Activated CD4-positive, alpha-beta T cell treated with anti-CD3 and anti-CD28 coated beads for 24 hours (primary cell): ENCODE measurements at places on chromosomes 3 and 15.

DNA sequence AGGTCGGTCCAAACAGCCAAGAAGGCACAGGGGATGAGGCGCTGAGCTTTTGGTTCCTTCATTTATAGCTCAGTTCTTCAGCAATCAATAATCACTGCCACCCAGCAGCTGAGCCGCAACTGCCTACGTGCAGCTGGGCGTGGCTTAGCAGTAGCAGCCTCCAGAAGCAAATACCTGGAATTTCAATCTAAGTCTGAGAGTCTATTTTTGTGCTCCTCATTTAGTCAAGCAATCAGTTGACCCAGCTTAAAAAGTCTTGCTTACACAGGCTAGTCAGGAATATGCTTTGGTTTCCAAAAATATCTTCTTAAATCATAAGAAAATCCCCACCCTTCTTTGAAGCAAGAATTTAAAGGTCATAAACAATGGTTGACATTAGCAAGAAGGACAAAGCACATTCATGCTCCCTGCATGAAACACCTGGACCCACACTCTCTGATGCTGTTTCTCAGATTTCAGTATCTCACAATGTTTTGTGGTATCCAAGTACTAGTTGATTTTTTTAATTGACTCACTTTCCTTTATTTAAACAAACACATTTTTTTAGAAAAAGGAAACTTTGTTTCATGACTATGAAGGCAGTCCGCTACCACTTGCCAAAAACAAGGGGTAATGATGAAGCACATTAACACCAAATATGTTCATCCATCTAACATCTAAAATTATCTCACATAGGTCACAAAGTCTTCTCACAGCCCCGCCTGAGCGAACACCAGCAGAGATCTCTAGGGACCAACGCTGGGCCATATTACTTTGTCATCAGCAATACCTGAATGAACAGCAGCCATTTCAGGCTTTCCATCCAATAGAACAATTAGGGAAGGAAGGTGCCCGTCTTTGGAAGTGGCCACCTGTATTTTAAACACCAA lies 106.1 kb downstream of the OXNAD1 start:
- DNase-seq, result no peak

DNA sequence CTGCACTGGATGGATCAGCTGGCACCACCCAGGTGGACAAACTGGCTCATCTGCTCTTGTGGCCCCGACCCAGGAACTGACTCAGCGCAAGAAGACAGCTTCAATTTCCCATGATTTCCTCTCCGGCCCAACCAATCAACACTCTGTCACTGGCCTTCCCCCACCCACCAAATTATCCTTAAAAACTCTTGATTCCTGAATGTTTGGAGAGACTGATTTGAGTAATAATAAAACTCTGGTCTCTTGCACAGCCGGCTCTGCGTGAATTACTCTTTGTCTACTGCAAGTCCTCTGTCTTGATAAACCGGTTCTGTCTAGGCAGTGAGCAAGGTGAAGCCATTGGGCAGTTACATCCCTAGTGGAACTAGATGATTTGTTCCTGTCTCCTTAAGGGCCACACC lies 16.1 kb downstream of the BDH1 start:
- DNase-seq, result no peak

DNA sequence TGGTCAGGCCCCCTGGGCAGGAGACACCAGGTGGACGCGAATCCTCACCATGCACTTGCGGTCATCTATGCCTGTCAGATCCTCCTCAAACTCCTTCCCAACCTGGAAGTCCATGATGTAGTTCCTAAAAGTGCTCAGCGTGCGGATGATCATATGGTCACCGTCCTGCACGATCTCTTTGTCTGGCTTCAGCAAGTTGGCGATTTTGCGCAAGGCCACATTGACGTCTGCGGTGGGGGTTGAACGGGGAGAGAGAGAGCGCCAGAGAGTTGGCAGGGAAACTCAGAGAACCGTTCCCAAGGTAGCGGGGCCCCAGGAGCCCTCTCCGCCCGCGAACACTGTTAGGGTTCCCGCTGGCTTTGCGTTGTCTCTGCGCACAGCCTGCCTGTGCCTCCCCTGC lies 809 bp downstream of the RBP1 start:
- no peak for DNase-seq

DNA sequence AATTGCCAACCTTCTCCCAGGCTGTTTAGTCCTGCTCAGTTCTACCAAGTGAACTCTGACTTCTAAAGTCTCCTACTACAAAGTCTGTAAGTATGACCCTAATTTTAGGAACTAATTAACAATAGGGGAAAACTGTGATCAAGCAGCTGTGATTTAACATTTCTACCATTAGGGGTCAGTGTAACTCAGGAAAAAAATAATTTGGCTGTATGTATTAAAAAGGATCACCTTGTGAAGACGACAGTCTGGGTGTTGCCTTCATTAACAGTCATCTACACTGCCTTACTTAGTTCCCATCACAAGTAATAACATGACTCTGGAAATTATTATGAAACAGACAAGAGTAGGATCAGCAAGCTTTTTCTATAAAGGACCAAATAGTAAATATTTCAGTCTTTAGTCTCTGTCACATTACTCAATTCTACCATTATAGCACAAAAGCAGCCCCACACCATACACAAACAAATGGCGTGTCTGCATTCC lies 4.2 kb upstream of the NPHP3 start:
- DNase-seq, result no peak

GRCh38 chr15:43316971-43317346 lies 13.4 kb downstream of the LCMT2 start:
- DNase-seq, result no peak

- no peak for DNase-seq
Measured at GRCh38 chr3:19148768-19149091, 420 bp downstream of the KCNH8 start.

- no peak for DNase-seq
Measured at GRCh38 chr3:121871430-121871829, 22.8 kb upstream of the SLC15A2 start.

DNA sequence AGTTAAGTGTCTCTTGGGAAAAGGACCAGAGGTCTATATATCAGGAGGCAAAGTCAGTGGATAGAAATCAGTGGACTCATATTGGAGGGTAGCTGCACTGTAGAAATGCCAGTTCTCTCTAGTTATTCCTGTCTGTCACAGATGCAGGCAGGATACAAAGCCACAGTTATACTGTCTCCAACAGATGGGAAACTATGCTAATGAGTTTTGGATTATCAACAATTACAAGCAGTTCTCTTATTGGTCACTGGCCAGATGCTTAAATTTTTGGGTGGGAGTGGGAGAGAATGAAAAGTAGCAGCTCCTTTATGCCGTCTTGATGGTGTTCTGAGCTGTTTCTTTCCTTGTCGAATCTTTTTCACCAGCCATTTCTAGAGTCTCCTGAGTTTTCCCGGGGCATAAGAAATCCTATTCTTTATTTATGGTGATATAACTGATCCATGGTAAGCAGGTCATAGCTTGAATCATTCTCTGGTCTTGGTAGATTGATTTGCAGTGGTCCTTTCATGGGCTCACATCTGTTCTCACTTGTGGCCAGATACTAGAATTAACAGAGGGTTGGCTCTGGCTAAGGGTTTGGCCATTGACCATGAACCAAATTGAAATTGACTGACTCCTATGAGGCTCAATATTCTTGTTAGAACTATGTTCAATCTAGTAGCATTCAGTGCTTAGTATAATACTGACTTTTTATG lies 44.6 kb upstream of the RBMS3 start:
- no peak for DNase-seq

GRCh38 chr15:100877551-100877950 lies 2.1 kb upstream of the ALDH1A3 start:
- DNase-seq, result no peak

- DNase-seq, result no peak
Measured at GRCh38 chr3:124558991-124559845, 171.0 kb upstream of the UMPS start.

DNA sequence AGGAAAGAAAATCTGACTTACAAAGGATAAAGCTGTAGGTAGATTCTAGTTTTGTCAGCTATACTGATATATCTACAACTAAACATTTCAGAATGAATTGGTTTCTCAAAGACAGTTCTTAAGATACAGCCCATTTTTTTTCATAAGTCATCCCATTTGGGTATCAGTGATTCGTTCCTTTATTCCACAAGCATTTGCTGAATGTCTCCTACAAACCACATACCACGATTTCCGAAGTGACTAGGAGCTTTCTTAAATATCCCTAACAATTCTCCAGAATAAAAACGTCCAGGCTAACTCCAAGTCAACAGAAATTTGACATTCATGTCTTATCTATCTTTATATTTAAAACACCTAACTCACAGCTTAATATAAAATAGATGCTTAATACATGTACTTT lies 59.8 kb downstream of the TP53BP1 start:
- DNase-seq, result no peak

DNA sequence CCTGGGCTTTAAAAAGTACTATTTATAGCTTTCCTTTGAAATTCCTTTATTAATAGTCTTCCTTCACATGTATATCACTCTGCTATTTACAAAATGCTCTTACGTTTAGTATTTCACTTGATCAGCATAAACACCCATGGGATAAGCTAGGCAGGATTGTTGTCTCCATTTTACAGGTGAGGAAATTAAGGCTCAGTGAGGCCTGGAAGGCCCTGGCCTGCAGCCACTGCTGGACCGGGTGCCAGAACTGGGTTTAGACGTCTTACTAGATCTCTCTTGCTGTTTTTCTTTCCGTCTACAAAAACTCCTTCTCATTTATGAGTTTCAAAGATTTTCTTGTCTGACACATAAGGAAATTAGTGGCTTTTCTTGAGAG lies 236.4 kb downstream of the LPP start:
- no peak for DNase-seq

DNA sequence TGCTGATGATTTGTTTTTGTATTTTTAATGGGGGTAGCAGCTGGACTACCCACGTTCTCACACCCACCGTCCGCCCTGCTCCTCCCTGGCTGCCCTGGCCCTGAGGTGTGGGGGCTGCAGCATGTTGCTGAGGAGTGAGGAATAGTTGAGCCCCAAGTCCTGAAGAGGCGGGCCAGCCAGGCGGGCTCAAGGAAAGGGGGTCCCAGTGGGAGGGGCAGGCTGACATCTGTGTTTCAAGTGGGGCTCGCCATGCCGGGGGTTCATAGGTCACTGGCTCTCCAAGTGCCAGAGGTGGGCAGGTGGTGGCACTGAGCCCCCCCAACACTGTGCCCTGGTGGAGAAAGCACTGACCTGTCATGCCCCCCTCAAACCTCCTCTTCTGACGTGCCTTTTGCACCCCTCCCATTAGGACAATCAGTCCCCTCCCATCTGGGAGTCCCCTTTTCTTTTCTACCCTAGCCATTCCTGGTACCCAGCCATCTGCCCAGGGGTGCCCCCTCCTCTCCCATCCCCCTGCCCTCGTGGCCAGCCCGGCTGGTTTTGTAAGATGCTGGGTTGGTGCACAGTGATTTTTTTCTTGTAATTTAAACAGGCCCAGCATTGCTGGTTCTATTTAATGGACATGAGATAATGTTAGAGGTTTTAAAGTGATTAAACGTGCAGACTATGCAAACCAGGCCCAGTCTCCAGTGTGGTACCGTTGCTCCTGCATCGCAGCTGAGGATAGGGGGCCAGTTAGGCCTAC lies 1.4 kb upstream of the FES start:
- no peak for DNase-seq

DNA sequence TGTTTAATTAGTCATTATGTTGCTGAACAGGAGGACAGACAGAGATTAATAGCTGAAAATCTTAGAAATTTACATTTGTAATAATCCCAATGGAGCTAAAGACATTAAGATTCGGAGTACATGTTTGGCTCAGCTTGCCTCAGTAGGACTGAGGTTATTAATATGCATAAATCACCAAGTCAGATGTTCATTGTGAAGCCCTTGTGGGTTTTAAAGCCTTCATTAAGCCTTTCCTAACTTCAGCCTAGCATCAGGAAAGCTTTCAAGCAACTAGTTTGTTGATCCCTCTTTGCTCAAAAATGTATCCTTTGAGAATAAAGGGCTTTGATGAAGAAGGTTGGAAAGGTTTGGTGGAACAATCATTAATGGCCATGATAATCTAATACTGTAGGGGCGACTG lies 178.2 kb upstream of the CGNL1 start:
- no peak for DNase-seq
